ENCODE measurements at places on chromosomes 3 and 15.
A peak's percentile ranks its signal among the peaks of the same experiment; 100 is the strongest.

- no peak for DNase-seq
These were observed 192.4 kb upstream of the IGF1R start for GRCh38 chr15:98455904-98456303.

- no peak for DNase-seq
These were observed 168.8 kb upstream of the TLE3 start for GRCh38 chr15:70266412-70267121.

- DNase-seq: no peak
These were observed 48.8 kb downstream of the FBXO22 start for GRCh38 chr15:75952525-75952924.

- no peak for DNase-seq
These were observed 64.6 kb upstream of the P2RY1 start for GRCh38 chr3:152770296-152770695.

DNA sequence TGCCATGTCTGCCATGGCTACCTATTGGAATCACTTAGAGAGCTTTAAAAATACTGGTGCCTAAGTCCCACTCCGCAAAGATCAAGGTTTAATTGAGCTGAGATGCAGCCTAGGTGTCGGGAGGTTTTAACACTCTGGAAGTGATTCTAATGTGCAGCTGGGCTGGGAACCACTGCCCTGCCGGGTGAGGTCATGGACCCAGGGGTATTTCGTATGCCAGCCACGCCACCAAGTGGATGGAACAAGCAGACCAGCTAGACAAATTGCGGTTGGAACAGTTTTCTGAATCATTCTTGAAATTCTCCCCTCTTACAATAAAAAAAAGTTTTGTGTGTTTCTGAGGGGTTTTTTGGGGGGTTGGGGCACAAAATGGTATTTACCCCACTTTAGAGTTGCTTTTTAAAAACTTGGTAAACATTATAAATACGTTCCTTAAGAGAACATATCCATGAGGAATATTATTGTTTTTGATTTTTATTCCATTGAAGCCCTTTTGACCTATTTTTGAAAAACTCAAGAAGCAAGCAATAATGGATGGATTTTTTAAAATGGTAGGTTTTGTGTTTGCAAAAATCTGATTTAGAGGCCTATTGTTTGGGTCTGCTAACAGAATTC, 66.2 kb upstream of the CSTA start:
- DNase-seq: peak; percentile 5

- no peak for DNase-seq
These were observed 263.3 kb upstream of the NR2E3 start for GRCh38 chr15:71547011-71547410.

GRCh38 chr3:56904552-56905215, 102.9 kb upstream of the ARHGEF3 start:
- no peak for DNase-seq

GRCh38 chr3:188931531-188931930, 240.2 kb upstream of the TPRG1 start:
- DNase-seq: no peak

DNA sequence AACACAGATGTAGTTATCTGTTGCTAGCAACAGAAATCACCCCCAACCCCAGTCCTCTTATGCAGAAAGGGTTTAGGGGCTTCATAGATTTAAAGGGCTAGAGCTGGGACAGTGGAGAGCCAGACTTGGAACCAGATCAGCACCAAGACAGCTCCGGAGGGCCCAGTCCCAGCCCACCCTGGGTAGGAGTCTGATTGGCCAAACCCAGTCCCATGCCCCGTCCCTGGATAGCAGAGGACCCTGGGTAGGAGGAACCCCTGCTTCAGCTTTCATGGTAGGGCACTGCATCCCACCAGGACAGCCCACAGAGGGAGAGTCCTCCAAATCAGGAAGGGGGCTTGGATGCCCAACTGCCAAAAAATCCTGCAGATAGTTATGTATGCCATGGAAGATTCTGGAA, 103.0 kb downstream of the CORO2B start:
- DNase-seq: no peak

GRCh38 chr15:84888639-84889038, 4.2 kb downstream of the SLC28A1 start:
- no peak for DNase-seq

DNA sequence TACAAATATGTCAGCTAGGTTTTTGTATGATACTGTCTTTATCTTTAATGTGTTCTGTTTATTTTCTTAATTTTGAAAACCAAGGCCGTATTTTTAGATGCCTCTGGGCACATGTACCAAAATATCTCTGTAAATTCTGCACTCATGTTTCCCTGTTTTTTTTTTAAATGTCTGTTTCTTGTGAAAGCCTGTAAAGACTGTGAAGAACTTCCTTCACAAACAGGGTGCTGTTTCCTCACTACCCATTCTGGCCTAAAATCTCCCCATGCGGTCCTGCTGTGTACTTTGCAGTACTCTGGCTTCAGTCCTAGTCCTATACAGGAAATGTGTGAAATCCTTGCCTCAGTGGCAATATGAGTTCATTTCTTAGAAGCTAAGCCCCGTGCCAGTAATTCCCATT, 133.4 kb upstream of the ZBTB20 start:
- DNase-seq: no peak

DNA sequence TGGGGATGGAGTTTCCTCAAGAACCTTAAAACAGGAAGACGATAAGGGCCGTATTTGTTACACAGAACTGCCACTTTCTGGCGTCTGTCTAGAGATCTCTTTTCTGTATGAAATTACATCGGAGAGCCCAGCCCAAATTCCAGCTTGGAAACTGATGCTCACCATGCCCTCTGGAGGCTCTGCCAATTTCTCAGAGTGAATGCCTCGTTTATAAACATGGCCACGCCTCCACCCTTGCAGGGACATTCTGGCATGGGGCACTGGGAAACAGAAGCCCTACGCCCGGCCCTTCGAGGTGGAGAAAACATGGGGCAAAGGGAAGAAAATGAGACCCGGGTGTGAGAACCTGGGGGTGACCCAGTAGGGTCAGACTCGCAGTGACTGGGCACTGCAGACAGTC, 53.4 kb upstream of the SEC13 start:
- DNase-seq: no peak

DNA sequence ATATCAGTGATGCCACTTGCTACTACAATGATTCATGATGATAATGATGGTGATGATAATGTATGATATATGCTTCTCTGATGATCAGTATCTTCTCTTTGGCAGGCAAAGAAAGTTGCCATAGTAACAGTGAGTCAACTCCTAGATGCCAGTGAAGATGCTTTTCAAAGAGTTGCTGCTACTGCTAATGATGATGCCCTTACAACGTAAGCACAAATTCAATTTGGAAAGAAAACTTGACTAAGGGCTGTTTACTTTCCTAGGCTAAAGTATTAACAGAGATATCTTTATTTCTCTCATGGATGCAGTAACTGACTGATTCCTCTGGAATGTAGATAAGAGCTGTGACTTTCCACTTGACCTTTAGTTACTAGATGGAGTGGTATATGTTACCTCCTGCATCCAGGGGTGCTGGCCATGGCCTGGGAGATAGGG, 27.8 kb downstream of the ADGRG7 start:
- DNase-seq: no peak

- no peak for DNase-seq
These were observed 279.8 kb downstream of the ROBO2 start for GRCh38 chr3:77319711-77320110.

DNA sequence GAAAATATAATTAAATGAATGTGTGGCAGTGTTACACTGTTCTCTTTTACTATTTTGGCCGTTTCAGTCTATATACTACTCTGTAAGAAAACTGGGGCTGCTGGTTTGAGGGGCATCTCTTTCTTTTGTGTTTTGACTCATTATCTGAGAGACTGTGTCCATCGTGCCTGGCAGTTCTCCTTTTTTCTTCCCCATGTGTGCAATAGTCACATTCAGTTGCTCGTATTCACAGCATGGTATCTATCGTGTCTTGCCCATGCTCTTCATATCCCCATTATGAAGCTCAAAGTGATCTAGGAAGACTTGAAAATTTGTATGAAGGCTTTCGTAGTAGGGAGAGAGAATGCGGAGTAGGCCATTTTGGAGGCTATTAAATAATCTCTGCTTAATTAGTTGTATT, 29.8 kb upstream of the FAH start:
- DNase-seq: no peak

DNA sequence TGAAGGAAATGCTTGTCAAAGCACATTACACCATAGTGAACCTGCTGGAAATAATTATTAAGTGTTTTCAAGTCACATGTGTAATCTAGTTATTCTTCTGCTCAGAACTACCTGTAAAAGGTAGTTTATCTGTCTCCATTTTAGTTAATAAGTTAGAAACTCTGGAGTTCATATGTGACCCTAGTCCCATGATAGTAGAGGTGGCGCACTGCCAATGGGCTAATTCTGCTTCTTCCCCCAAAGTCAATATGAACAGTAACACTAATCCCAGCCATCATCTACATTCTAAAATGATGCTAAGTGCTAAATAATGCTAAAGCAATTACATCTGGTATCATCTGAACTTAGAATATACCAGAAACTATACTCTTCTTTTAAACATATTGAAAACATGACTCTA, 361.0 kb upstream of the NECTIN3 start:
- DNase-seq: no peak

DNA sequence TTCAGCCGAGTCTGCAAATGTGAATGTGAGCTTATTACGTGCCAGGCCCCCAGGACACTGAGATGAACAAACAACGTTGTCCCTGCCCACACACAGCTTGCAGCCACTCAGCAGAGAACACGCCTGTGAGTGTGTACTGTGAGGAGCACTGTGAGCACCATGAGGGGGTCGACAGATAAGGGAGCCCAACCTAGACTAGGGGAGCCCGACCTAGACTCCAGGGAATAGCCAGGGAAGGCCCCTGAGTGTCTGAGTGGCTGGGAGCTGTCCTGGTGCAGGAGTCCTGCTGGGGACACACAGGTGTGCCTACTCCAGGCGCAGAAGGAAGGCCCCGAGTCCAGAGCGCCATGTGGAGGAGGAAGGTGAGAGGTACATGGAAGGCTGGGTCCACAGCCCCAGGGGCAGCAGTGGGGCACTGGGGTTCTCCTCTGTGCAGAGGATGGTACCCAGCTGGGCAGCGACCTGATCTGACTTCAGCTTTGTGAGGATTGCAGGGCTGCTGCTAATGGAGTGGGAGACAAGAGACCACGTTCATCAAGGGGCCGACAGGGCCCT, 36.5 kb downstream of the MGLL start:
- DNase-seq: no peak

DNA sequence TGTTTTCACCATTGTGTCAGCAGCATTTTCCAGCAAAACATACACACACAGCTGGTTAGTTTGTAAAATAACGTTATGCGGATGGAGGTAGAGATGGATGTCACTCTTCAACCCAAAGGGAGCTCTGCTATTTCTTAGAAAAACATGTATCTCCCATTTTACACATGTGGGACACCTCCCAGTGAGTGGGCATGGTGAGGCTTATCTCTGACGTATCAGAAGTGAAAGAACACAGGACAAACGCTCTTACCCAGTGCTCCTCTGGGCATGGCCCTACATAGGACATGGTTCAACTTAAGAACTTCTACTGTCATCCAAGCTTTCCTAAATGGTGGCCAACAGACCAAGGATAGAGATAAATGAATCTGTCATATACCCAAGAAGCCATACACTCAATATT, 2.1 kb downstream of the FAM240A start:
- peak; percentile 94 for DNase-seq

GRCh38 chr3:45684327-45684892, 4.8 kb upstream of the SACM1L start:
- no peak for DNase-seq

DNA sequence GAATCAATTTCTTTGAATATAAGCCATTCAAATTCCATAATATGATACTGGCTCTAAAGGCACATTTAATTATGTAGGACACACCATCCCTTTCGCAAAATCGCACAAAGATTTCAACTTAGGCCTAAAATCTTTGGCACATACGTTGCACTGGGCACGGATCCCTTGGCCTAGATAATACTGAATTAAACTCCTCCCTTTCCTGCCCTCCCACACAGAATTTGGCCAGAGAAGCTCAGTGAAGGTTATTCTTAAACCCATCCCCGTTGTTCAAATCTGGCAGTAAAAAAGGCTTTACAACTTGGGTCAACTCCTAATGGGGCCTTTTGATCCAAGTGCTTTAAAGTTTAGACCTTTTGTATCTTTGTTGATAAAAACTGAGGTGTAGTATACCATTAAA, 247.2 kb downstream of the PTPRG start:
- DNase-seq: no peak

- no peak for DNase-seq
These were observed 100.3 kb downstream of the STRIT1 start for GRCh38 chr3:155192957-155193746.

- DNase-seq: no peak
These were observed 252.8 kb upstream of the RORA start for GRCh38 chr15:61481886-61482285.

DNA sequence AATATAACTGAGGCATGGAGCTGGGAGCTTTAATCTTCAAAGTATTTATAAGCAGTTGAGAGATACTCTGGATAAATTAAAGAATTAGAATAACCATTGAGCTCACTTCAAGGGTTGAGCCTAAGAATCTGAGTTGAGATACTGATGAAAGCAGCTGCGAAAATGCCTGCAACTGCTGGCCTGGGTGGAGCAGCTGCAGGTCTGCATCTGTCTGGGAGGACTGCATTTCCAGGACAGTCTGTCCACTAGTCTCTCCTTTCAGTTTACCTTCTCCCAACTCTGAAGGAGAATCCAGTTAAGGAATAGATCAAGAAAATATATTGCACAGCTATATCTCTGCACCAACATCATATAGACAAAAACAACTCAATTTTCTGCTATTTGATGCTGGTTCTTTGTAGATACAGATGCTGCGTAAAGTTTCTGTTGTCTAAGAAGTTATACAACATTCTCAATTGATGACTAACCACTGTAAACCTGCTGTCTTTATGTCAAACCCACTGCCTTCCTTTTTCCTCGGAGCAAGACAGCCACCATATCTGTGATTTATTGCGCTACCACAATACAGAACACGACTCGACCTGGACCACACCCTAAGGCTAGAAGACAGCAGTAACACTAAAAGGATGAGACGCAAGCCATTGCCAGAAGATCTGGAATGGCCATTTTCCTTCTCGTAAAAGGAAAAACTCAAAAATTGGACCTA, 245.1 kb downstream of the MAGI1 start:
- DNase-seq: no peak

- no peak for DNase-seq
These were observed 3.3 kb downstream of the LINS1 start for GRCh38 chr15:100598655-100599054.

DNA sequence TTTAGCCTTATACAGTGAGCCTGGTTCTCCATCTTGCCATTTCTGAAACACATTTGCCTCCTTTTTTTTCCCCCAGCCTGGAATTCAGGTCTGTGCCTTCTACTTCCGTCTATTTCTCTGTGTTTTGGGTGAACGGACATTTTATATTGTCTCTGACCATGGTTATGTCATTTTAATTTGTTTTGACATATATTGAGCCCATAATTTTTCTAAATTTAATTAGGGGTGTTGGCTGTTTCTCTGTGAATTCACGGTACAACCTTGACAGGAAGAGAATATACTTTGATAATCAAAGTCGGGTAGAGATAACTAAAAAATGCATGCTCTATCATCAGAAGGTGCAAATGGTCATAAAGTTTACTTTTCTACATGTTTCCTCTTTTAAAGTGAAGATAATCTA, 361.4 kb downstream of the VGLL3 start:
- DNase-seq: no peak

All from hematopoietic multipotent progenitor cell treated with erythropoietin and hydrocortisone succinate and interleukin-3 and kit ligand, for 15 days (in vitro differentiated cells).